ENCODE measurements at places on chromosomes 7 and 10.

- DNase-seq: no peak
These were observed 260.2 kb downstream of the PHF14 start for GRCh38 chr7:11233871-11234270.

DNA sequence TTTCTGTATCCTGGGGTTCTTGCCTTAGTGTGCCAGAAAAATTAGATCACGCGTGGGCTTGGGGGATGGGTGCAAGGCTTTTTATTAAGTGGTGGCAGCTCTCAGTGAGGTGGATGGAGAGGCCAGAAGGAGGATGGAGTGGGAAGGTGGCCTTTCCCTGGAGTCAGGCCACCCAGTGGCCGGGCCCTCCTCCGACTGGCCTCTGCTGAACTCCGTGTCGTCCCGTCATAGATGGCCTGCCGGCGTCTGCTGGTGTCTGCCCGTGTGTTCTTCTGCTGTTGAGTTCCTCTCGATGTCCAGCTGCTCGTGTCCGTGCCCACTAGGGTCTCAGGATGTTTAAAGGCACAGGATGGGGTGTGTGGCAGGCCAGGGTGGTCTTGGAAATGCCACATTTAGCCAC, 4.0 kb upstream of the ZNF746 start:
- DNase-seq: no peak

DNA sequence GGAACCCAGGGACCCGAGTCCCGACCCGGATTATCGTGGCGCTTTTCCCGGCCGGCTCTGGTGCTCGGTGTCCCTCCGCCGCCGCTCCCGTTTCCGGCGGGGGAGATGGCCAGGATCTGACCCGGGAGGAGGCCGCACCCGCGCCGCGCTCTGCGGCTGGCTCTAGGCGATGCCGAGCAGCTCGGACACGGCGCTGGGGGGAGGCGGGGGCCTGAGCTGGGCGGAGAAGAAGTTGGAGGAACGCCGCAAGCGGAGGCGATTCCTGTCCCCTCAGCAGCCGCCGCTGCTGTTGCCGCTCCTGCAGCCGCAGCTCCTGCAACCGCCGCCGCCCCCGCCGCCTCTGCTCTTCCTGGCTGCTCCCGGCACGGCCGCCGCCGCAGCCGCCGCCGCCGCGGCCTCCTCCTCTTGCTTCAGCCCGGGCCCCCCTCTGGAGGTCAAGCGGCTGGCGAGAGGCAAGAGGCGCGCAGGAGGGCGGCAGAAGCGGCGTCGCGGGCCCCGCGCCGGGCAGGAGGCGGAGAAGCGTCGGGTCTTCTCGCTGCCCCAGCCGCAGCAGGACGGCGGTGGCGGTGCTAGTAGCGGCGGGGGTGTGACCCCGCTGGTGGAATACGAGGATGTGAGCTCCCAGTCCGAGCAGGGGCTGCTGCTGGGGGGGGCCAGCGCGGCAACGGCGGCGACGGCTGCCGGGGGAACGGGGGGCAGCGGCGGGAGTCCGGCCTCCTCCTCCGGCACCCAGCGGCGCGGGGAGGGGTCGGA, 593 bp downstream of the CDK13 start:
- DNase-seq: peak; percentile 68

DNA sequence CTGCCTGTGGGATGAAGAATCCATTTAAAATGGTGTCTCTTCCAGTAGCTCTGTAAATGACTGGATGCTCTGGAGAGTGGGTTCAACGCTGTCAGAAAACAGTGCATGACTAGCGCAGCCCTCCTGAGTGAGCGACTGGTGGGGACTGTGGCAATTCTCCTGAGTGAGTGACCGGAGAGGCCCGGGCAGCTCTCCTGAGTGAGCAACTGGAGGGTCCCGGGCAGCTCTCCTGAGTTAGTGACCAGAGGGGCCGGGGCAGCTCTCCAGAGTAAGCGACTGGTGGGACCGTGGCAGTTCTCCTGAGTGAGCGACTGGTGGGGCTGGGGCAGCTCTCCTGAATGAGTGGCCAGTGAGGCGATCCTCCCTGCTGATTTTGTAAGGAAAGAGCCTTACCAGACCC, 85.5 kb downstream of the WDR37 start:
- DNase-seq: no peak

- DNase-seq: peak; percentile 30
These were observed 13.5 kb upstream of the ENTPD1 start for GRCh38 chr10:95742485-95742884.

DNA sequence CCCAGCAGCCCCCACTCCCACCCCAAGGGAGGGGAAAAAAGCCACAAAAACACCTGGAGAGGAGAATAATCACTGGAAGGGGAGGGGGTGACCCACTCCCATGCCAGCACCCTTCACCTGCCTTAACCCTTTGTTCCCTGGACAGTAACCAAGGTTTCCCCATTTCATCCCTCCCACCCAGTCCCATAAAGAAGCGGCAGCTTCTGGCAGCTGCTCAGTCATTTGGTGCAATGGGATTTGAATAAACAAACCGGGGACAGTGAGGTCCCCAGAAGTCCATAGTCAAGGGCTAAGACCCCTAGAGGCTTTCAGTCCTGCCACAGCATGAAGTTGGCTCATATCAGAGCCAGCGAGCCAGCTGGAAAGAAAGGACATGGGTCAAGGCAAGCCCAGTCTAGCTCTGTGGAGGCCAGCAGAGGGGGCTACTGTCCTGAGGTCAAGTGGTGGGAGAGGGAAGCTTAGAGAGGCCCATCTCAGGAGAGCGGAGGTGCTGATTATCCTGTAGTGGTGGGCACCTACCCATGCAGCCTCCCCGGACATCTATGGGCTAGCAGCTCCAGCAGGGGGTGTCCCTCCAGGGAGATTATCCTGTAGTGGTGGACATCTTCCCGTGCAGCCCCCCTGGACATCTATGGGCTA, 58.9 kb upstream of the LBX1 start:
- peak; percentile 36 for DNase-seq

DNA sequence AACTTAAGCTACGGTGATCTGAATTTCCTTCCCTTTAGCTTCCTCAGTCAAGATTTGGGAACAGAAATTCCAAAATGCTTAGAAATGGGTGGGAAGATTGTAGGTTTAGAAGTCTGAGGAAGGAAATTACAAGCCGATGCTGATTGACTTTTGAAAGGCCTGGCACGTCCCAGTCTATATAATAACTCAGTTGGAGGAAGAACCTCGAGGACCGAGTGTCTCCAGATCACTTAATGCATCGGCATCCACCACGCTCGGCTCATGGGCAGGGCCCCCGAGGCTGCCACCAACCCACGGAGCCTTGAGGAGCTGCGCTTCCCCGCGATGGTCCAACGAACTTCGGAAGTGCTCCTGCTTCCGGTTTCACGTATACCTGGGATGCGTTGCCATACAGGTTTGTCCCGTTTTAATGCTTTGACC, 10.4 kb upstream of the SP8 start:
- DNase-seq: peak; percentile 46

DNA sequence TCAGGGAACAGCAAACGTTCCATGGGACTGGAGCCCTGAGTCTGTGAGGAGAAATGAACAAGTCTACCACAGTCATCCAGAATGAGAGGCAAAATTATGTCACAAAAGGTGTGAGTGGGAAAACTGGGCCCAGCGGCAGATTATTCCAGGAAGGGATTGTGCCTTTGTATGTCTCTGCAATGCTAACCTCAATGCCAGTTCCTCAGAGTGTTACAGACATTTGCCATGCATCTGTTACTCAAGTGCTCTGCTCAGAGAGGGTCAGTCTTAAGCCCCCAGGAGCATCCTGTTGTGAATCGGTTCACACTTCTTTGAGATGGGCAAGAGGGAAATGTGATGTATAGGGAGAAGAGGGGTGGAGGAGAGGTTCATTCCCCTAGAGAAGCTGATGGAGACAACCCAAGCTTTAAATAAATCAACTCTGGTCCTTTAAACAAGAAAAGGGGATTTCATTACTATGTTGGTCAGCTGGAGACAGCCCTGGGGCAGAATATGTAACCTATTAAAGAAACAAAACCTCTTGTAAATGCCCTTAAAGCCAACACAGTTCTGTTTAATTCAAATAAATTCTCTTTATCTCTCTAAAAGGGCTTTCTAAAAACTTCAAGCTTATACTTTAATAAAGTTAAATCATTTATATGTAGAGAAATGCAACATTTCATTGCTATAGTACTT, 85.9 kb upstream of the GRB10 start:
- DNase-seq: no peak

GRCh38 chr7:145106001-145106400, 270.1 kb upstream of the TPK1 start:
- peak; percentile 48 for DNase-seq

DNA sequence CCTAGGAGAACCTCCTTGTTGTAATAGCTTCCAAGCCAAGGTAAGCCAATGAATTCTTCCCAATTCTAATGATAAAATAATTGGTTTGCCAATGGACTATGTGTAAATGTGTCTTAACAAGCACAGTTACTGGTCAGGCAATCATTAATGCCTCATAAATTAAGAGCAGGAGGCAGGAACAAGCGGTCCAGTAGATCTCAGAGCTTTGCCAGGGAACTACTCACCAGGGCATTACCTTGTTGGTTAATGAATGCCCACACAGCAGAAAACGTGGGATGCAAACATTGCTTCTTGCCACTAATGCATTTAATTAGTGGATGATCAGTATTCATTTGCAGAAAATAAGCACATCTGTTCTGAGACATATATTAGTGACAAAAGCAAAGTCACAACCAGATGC, 26.7 kb upstream of the ZNF800 start:
- DNase-seq: no peak

- DNase-seq: no peak
These were observed 192.5 kb downstream of the EBF3 start for GRCh38 chr10:129771576-129771975.

GRCh38 chr7:134761266-134761665, 18.2 kb upstream of the CALD1 start:
- no peak for DNase-seq

DNA sequence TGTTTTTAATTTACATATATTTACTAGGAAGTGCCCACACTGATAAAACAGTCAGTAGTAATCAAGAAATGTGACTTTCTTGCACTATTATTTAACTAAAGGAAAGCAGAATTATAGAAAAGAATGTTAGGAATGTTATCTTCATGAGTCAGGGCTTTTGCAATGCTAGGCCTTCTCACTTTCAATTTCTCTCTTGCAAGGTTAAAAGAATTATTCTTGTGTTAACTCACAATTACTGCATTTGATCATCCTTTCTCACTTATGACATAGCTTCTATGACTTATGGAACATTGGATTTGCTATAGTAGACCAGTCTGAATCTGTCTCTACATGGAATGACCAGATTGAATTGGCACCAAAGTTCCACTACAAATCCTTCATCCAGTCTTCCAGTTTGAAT, 192.4 kb downstream of the SDK1 start:
- DNase-seq: peak; percentile 37

DNA sequence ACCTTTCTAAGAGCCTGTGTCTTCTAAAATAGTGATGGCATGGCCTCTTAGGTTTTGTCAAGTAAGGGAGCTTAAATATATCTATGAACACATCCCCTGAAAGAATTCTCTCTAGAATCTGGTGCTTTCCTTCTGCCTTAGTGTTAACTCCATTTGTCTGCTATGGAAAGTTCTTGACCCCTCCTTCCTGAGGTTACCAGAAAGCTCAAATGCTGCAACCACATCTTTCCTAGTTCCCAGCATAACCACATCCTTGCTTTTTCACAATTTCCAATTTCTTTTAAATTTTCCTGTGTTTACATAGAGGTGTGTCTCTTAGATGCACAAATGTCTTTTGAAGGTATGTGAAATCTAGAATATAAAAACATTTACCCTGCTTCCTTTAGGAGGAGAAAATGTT, 16.4 kb upstream of the GSDME start:
- no peak for DNase-seq

GRCh38 chr7:506391-506831, 13.2 kb downstream of the PDGFA start:
- DNase-seq: no peak

- DNase-seq: no peak
These were observed 4.7 kb upstream of the OPN4 start for GRCh38 chr10:86649471-86650150.

DNA sequence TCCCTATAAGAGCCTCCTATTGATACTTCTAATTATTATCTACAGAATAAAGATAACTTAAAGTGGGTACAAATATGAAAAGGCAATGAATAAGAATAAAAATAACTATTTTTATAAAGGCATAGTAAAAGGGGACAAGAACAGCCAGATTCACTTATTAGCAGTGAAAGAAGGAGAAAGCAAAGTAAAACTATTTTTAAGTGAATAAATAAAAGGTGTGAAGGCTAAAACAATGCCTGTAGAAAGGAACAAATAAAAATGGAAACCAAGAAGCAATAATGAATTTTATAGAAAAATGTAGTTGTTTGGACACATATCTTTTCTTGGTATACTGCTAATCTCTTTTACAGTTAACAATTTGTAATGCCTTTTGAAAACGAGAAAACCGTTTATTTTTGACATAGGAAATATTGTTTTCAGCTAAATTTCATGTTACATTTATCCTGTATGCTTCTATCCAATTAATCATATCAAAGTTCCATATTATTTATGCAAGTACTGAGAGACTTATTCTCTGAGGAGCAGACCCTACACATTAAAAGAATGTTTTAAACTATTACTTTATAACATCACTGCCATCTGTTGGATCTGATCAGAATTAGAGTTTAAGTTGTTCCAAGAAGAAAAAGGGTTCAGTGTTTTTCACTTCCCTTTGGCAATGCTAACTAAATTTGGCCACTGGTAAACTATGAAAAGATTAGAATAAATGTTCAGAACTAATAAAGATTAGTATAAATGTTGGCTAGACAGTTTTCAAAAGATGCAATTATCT, 59.1 kb downstream of the ARMC3 start:
- no peak for DNase-seq

- DNase-seq: no peak
These were observed 305.6 kb upstream of the FZD1 start for GRCh38 chr7:90958647-90959046.

DNA sequence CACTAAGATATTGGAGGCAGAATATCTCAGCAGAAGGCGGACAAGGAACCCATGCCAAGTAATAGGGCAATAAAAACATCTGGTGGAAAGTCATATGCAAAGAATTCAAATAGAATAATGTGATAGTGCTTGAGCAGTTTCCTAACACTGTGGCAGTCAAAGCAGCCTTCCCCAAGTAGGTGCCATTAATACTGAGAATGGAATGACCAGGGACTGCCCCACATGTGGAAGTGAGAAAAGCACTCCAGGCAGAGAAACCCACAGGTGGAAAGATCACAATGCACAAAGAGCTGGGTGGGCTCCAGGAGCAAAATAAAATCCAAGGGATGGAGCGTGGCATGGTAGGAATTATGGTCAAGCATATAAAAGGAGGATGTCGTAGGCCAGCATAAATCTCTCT, 64.4 kb upstream of the NME8 start:
- DNase-seq: no peak

All from Daoy (cell line).